ENCODE measurements at places on chromosomes 12 and 14.

- no peak for DNase-seq
Measured at GRCh38 chr14:92712654-92713051, 35.8 kb downstream of the LGMN start.

GRCh38 chr14:31492759-31493498, 5.1 kb upstream of the GPR33 start:
- DNase-seq = no peak

DNA sequence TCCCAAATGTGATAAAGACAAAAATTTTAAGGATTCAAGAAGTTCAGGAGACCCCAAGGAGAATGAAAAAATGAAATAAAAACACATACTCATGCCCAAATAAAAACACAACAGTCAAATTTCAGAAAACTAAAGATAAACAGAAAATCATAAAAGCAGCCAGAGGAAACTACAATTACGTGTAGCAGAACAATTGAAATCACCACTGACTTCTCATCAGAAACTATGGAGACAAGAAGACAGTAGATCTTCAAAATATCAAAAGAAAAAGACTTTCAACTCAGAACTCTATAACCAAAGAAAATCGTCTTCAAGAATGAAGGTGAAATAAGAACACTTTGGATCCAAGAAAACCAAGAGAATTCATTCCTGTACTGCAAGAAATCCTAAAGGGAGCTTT, 54.9 kb downstream of the DIO3 start:
- DNase-seq = no peak

GRCh38 chr14:85250414-85251189, 279.3 kb upstream of the FLRT2 start:
- DNase-seq = no peak

- no peak for DNase-seq
Measured at GRCh38 chr12:50772470-50772869, 8.6 kb downstream of the ATF1 start.

DNA sequence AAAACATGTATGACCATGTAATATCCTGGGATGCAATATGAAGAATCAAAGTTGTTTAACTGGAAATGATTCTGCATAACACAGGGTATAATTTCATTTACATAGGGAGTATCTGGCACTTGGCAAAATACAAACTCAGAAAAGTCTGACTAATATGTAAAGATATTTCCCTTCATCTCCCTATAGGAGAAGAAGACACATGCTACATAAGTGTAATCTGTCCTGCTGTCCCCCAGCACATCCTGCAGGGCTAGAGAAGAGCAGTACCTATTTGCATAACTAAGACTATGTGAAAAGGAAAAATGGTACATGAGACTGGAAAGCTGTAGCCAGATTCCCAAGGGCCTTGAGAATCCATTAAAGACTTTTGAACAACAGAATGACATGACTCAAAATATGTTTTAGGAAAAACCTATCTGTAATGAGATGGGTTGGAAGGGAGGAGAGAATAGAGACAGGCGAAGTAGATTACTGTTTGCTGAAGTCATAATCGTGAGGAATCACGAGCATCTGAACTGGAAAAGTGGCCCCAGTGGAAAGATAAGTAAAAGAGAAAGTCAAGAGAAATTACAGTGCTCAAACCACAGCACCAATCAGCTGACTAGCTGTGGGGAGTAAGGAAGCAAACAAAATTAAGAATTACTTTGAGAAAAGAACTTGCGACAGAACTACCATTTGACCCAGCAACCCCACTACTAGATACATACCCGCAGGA, 155.1 kb upstream of the HMGA2 start:
- no peak for DNase-seq

DNA sequence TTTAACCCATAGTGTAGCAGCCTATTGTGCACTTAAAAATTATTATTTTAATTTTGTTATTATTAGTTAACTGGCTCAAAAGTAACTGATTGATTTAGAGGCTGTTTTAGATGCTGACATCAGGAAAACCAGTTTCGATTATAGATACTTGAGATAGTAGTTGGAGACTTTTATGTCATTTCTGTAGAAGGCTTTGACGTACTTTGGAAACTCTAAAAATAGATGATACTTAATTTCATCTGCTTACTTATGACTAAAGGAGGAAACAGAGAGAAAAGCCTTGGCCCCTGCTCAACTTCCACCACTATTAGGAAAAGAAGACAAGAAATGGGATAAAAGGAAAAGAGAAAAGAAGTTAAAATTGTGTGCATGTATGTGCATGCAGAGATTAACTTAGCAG, 219.3 kb upstream of the HMGA2 start:
- DNase-seq = no peak

- no peak for DNase-seq
Measured at GRCh38 chr14:90774316-90774715, 41.9 kb downstream of the TTC7B start.

- DNase-seq = peak; percentile 75
Measured at GRCh38 chr12:23472329-23472971, 477.0 kb downstream of the SOX5 start.

DNA sequence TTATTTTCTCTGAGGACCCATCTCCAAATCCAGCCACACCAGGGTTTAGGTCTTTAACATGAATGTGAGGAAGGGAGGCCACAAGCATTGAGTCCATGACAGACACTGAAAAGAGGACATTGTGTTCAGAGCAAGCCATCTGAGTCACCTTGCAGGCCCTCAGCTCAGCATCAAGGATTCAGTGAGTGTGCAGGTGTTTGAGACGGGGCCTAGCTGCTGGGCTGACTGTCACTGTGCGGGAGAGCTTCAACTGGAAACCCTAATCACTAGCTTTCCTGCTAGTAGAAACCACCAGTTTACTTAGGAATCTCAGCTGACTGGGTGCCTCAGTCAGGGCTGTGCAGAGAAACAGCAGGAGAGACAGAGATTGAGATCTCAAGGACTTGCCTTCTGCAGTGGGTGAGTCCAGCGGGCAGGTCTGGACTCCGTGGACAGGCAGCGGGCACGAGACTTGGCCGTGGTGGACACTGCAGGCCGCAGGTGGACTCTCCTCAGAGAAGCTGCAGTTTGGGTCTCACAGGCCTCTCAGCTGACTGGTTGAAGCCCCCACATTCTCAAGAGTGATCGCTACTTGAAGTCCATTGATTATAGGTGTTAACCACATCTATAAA, 86.1 kb upstream of the DYNC1H1 start:
- no peak for DNase-seq

GRCh38 chr12:94208622-94208966, 60.2 kb downstream of the PLXNC1 start:
- DNase-seq = no peak

DNA sequence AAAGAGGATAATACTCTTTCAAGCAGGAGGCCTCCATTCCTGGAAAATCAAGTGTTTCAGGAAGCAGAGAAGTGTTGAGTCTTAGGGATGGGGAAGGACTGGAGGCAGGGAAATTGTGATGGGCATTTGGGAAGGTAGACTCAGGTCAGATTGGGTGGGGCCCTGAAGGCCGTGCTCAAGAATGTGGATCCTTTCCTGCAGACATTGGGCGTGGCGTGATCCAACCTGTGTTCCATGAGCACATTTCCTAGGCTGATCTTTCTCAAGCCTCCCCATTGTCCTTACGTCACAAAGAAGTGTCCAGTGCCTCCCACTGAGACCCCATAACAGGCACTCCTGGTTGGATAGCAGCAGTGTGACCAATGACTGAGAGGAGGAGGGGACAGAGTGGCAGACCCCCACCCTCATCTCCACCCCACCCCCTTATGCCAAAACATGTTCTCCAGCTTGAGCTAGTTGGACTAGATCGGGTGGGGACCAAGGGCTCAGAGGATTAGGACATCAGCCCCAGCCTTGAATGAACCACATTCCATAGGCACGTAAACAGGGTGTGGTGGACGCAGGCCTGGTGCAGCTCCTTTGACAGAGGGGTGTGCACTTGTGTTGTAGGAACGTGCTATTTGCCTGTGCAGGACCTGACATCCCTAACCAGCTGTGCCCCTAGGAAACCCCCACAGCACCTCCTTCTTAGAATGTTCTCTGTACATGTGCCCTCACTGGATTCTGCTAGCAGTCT, 76.8 kb downstream of the TTC9 start:
- DNase-seq = no peak

GRCh38 chr12:107411792-107412535, 273.6 kb upstream of the PWP1 start:
- DNase-seq = no peak

- DNase-seq = no peak
Measured at GRCh38 chr12:90979951-90980350, 24.8 kb downstream of the EPYC start.

- DNase-seq = no peak
Measured at GRCh38 chr14:49977126-49977841, 84.4 kb downstream of the ARF6 start.

DNA sequence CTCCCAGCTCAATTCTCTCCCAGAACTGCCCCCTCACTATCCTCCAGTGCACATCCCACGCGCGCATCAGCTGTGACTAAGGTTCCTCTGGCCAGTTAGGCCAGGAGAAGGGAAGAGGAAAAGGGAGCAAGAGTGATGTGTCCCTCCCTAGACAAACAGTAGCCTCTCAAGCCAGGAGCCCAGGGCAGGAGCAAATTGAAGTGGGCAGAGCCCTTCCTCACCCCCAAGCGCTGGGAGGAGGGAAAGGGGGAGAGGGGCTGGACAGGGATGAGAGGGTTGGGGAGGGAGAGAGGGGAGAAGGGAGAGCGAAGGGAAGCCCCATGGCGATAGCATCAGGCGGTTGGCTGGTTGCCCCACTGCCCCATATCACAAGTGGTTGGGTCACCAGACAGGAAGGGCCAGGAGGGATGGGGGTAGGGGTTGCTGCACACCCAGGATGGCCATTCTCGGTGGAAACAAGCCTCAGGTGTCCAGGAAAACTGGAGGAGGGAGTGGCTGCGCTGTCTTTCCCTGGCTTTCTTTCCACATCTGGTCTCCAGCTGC, 1.1 kb downstream of the CD63 start:
- peak; percentile 91 for DNase-seq

DNA sequence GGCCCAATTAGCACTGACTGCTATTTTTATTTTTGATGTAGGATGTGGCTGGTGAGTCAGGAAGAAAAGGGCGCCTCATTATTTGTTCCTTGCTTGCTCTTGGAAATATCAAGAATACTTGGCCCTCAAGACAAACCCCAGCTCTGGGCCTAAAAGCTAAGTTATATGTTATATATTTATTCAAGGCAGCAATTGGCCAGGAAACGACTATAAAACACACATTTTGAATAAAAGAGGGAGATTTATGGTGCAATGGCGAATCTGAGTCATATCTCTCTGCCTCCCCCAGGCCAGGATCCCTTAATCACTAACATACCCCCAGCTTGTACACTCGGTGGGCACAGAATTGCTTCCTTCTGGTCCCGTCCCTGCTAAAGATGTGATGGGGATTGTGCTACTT, 63.3 kb downstream of the TBX5 start:
- no peak for DNase-seq

DNA sequence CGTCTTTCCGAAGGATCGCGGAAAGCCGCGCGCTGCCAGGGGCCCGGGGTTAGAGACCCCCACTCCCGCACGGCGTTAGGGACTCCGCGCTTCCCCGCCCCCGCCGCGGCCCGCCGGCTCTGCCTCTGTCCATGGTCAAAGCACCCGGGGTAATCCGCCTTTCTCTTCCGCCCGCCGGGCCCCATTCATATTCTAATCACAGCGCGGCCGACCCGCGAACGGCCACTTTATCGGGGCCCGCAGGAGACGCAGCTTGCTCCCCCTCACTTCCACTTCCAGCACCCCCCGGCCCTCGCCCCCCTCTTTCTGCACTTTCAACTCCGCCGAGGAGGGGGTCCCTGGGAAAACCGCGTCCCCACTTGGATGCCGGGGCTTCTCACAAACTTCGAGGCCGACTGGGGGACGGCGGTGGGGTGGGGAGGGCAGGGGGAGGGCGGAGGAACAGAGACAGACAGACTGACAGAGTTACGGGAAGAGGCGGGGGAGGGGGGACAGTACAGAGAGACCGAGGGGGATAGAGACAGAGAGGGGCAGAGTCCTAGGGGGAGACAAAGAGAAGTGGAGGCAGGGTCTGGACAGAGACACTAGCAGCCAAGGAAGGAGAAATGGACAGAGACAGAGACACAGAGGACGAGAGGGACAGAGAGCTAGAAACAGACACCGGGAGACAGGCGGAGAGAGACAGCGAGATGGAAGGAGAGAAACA, 1.1 kb upstream of the RFX4 start:
- no peak for DNase-seq

DNA sequence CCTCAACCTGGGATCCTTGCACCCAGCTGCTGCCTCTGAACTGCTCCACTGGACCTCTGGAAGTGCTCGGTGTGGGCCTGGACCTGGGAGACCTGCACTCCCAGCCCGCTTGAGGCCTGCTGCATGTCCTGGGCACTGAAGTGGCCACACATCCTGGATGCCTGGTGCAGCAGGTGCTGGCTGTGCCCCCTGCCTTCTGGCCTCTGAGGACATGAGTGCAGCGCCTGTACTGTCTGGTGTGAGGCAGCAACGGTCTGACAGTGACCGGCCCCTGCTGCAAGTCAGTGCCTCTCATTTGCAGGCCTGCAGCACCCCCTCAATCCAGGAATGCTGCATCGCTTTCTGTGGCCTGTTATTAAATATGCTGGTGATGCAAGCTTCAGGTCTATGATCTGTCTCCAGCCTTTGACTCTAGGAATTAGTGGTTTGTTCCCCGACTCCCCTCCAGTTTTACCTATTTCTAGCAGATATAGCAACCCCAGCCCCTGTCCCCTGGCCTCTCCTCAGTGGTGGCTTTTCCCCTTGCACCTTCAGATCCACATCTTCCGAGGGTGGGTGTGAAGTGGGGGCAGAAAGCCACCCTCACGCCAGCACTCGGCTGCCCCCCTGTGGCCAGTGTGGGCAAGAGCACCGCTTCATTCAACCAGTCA, 3.6 kb downstream of the SMIM41 start:
- peak; percentile 80 for DNase-seq

DNA sequence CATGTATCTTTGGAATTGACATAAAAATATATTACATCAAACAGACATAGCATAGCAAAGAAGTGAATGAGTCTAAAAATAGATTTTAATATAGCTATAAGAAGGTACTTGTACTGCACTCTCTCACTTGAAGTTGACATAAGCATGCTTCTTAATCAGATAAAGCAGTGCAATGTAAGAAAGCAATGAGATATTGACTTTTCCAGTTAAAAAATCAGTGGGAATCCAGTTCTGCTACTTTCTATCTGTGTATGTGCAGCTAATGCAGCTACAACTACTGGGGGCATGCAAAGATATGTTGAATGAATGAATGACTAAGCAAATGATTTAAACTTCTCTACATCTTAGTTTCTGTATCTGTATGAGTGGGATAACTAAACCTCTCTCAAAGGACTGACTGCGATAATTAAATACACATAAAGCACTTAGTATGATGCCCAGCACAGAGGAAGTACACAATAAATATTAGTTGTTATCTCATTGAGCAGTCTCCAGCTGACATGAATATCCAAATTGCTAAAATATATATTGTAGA, 10.3 kb downstream of the WASHC3 start:
- DNase-seq = no peak
